ENCODE measurements at places on chromosomes 5 and 9. TPM values are rescaled to one million over a fixed set of nuclear protein-coding genes. Genes with fewer than 3 reads are reported as not detected.
A peak's percentile ranks its signal among the peaks of the same experiment; 100 is the strongest.

Gene NFX1
- 12.3 TPM for total RNA-seq

Gene FCN2
- total RNA-seq, result not detected

Gene SELENOP
- total RNA-seq, result 51.4 TPM

Gene FBP1
- 0.44 TPM for total RNA-seq

Gene IL6ST
- total RNA-seq, result 692 TPM

Gene QSOX2
- total RNA-seq, result 6.3 TPM

Gene OBP2B
- total RNA-seq, result not detected

Gene DOK3
- 0.79 TPM for total RNA-seq

Gene LHX3
- total RNA-seq, result not detected

- DNase-seq, result no peak
Observed at GRCh38 chr5:124644138-124644537, 102.3 kb downstream of the ZNF608 start.

- no peak for DNase-seq
Observed at GRCh38 chr5:6611334-6612256, 21.2 kb downstream of the NSUN2 start.

DNA sequence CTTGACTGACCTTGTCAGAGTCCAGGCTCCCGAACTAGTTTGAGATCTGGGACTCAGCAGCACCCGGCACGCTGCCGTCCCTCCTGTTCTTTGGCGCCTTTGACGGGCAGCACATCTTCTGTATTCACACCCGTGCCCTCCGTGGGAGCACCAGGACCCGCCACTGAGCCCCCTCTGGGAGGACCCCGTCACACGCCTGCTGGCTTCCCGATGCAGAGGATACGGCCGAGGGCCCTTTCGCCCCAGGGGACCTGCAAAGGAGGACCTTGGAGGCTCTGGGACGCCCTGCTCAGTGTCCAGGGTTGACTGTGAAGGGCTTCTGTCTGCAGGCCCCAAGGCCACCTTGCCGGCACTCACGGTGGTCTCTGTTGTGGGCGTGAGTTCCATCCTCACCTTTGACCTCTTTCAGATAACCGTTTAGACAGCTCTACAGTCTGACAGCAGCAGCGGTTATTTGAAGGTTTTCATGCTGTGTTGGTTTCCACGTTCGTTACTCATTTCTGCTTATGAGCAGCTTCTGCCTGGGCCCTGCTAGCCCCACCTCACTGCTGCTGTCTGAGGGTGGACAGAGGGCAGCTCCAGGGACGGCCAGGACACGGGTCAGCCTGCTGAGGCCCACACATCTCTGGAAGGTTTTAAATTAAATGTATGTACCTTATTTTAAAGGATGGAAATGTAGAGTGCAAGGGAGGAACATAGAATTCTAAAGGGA, 12.6 kb upstream of the EXOC3 start:
- no peak for DNase-seq

GRCh38 chr9:72443855-72444254, 77.6 kb upstream of the TMC1 start:
- DNase-seq, result no peak

DNA sequence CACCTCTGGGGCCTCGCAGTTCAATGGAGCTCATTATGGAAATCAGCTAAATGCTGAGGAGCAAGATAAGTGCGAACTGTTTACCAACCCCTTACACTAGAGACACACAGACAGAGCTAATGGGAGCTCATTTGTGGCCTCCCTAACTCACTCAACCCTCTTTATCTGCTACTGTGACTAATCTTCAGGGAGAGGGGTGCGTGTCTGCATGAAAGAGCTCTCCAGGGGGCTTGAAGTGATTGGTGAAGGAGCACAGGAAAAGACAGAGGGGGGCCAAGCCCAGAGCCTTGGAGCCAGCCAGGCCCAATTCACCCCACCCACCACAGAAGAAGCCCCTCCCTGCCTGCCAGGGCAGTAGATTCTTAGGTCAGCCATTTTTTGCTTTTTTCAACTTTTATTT, 466.8 kb upstream of the BRINP1 start:
- DNase-seq, result no peak

DNA sequence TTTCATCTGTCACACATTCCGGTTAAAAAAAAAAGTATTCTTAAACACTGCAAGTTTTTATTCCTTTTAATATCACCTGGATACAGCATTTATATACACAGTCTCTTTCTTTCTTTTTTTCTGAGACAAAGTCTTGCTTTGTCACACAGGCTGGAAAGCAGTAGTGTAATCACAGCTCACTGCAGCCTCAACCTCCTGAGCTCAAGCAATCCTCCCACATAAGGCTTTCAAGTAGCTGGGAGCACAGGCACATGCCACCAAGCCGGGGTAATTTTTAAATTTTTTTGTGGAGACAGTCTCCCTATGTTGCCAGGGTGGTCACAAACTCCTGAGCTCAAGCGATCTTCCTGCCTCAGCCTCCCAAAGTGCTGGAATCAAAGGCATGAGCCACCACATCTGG, 13.9 kb downstream of the KIF20A start:
- DNase-seq, result no peak

- peak; percentile 89 for DNase-seq
Observed at GRCh38 chr5:83473346-83474160, 2.0 kb downstream of the VCAN start.

GRCh38 chr5:73305386-73305785, 132.4 kb downstream of the TMEM174 start:
- no peak for DNase-seq

- DNase-seq, result peak; percentile 64
Observed at GRCh38 chr9:17462869-17463464, 115.9 kb upstream of the SH3GL2 start.

DNA sequence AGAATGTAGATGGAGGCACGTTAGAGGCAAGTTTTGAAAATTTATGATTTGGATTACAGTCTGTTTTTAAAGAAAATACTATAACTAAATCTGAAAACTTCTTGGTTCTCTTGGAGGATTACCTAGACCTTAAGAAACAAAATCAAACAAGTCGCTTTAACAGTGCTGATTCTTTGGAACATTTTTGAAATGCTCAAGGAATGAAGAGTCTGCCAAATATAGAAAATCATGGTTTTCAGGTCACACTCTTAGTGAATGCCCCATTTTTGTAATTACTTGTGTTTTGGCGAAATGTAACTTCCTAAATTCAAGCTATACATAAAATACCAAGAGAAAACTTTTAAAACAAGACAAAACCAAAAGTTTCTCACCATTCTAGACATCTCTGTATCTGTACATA, 93.2 kb downstream of the EQTN start:
- DNase-seq, result no peak

GRCh38 chr5:78509884-78510769, 138.4 kb downstream of the LHFPL2 start:
- peak; percentile 48 for DNase-seq

GRCh38 chr9:73541923-73542322, 390.3 kb downstream of the ANXA1 start:
- DNase-seq, result no peak

DNA sequence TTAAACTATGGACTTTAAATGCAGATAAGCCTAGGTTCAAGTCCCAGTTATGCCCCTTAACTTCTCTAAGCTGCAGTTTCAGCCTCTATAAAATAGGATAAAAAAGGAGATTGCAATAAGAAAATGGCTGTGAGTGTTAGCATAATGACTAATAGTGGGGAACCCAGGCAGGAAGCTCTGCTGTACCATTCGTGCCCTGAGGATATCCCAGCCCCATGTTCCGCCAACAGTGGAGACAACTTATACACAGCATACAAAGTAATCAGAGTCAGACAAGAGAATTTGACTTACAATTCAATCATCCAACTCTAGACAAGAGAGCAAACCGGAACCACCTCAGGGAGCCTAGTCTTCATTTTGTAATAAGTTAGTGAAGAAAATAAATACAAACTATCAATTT, 141.5 kb upstream of the FSTL4 start:
- peak; percentile 65 for DNase-seq

DNA sequence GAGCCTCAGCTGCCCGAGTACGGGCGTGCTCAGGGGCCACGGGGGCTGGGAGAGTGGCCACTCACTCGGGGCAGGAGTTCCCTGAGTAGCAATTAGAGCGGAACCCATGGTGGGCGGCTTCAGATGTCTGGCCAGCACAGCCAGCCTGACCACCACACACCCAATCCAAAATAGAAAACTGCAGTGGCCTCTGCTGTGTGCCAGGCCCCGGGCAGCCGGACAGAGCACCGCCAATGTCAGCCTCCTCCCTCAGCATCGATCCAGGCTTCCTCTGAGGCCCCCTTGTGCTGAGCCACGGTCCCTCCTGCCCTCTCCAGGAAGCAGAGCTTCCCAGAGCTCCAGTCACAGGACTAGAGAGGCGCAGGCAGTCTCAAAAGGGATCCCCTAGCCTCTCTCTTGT, 2.7 kb downstream of the ADAMTS2 start:
- no peak for DNase-seq

DNA sequence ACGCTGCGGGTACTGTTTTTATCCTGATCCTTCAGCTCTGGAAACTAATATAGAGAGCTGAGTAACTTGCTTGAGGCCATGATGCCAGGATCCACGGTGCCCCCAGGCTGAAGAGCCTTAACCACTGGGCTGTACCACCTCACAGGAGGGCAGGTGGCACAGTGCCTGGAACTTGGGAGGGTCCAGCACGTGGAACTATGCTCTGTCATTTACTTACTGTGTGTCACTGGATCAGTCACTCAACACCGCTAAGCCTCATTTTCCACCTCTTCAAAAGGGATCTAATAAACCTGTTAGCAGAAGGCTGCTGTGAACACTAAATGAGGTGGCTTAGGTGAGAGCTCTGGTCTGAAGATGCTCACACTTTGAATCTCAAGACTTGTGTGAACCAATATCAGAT, 29.6 kb downstream of the KCNIP1 start:
- no peak for DNase-seq

DNA sequence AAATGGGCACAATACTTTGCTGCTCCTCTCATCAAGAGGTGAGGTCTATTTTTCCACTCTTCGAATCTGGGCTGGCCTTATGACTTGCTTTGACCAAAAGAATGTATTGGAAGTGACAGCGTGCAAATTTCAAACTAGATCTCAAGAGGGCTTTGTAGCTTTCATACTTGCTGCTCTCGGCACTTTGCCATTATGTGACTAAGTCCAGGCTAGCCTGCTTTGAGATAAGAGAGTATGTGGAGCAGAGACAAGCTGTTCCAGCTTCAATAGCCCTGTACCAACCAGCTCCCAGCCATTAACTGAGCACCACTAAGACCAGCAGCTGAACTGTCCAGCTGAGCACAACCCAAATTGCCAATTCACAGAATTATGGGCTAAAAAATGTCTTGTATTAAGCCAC, 124.6 kb downstream of the ACER2 start:
- DNase-seq, result no peak

DNA sequence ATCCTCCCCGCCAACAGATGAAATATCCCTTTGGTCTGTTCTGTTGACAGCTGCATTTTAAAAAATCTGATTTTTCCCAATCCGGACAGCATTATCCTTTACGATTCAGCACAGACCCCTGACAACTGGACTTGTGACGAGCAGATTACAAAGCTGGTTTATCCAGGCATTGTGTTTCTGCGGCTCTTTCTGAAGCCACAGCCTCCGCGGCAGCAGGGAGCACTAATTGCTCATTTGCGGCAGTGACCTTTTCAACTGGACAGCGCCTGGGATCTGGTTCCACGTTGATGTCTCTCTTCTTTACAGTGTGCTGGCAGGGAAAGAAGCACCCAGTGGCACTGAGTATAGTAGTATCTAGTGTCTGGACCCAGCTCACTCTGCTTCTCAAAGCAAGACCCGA, 351.2 kb downstream of the ZNF608 start:
- no peak for DNase-seq

DNA sequence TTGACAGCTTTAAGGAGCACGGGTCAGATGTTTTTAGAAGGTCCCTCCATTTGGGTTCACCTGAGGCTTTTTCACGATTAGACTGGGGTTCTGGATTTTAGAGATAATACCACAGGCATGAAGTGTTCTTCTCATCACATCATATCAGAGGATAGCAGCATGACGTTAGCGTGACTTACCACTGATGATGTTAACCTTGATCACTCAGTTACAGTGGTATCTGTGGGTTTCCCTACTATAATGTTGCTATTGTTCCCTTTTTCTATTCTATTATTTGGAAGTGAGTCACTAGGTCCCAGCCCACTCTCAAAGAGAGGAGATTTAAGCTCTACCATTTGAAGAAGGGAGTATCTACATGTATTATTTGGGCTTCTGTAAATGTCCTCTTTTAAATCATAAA, 300.0 kb downstream of the MAST4 start:
- peak; percentile 22 for DNase-seq

DNA sequence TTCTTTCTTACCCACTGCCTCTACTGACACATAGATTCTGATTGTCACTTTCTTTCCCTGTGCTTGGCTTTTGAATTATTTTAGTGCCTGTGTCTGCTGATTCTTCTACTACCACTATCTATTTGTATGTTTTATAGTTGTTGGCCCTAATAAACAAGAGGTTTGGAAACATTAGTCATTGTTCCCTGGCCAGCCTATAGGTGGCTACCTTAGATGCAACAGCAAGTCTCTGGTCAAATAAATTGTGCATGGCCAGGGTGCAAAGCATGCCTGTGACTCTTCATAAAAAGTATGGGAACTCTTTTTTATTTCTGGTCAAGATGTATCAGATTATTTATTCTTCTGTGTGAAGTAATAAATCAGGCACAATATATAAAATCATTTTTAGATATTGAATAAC, 124.4 kb downstream of the PLK2 start:
- peak; percentile 34 for DNase-seq

DNA sequence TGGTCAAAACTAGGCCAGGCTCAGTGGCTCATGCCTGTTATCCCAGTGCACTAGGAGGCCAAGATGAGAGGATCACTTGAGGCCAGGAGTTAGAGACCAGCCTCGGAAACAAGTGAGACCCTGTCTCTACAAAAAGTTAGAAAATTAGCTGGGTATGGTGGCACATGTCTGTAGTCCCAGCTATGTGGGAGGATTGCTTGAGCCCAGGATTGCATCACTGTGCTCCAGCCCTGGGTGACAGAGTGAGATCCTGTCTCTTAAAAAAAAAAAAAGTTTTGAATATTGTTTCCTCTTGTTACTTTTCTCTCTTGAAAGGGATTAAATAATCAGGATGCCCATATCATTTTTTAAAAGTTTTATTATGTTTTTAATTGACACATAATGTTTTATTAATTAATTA, 7.6 kb downstream of the ARHGEF37 start:
- DNase-seq, result no peak

DNA sequence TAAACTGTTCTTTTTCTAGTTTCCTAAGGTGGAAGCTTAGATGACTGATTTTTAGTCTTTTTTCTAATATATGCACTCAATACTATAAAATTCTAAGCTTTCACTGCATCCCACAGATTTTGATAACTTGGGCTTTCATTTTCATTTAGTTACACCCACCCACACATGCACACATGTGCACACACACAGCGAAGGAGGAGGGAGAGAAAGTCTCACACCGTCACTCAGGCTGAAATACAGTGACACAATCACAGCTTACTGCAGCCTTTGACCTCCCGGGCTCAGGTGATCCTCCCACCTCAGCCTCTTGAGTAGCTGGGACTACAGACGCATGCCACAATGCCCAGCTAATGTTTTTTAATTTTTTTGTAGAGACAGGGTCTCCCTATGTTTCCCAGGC, 96.5 kb downstream of the SMIM23 start:
- DNase-seq, result no peak

- no peak for DNase-seq
Observed at GRCh38 chr5:93044859-93045666, 536.0 kb downstream of the NR2F1-AS1 start.
